ENCODE measurements at places on chromosomes 1 and 21.
A peak's percentile ranks its signal among the peaks of the same experiment; 100 is the strongest.

- no peak for DNase-seq
Measured at GRCh38 chr1:154186852-154187501, 4.9 kb downstream of the TPM3 start.

- no peak for DNase-seq
Measured at GRCh38 chr21:38925923-38926322, 120.2 kb downstream of the ETS2 start.

GRCh38 chr1:48680411-48681035, 96.2 kb downstream of the BEND5 start:
- no peak for DNase-seq

- DNase-seq, result no peak
Measured at GRCh38 chr1:4627353-4627752, 27.1 kb upstream of the AJAP1 start.

DNA sequence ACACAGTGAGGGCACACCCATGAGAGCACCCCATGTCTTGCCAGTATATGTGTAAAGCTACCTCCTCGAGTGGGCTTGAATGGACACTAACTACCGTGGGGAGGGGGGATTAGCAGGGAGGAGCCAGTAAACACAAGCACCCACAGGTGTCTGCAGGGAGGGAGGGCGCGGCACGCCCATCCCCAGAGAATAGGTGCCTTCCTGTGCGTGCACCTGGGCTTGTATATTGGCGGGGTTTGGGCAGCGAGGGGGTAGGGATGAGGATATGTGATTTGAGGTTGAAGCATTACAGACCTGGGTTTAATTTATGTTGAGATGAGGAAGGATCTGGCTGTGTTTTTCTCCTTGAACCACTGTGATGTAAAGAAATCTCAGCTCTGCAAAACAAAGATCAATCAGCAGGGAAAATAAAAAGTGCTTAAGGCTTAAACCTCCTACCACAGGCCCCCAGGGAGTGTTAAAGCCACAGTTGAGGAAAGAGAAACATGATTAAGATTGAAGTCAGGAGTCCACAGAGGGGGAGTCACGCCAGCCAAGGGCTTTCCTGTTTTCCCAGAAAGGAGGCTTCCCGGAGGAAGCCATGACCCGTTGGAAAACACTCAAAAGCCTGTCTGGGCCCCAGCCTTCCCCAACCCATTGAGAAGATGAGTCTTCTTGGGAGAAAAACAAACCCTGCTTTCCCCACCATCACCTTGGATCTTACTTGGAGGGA, 80.0 kb downstream of the CAMK2N1 start:
- no peak for DNase-seq

DNA sequence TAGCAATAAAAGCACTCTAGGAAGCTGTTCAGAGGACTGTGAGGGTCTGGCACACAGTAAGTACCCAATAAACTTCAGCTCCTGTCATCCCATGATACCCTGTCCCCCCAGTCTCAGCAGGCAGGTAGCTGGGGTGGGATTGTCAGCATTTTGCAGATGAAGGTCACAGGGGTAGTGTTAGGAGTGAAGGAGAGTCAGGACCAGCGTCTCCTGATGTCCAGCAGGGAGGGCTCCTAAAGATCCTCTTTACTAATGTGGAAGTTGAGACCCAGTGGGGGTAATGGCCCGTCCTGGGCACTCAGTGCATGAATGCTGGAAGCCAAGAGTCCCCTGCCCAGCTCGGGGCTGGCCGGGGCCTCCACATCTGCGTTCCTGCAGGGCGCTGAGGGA, 31.3 kb upstream of the EDN2 start:
- no peak for DNase-seq

GRCh38 chr1:212213784-212214183, 71.4 kb upstream of the PPP2R5A start:
- no peak for DNase-seq

DNA sequence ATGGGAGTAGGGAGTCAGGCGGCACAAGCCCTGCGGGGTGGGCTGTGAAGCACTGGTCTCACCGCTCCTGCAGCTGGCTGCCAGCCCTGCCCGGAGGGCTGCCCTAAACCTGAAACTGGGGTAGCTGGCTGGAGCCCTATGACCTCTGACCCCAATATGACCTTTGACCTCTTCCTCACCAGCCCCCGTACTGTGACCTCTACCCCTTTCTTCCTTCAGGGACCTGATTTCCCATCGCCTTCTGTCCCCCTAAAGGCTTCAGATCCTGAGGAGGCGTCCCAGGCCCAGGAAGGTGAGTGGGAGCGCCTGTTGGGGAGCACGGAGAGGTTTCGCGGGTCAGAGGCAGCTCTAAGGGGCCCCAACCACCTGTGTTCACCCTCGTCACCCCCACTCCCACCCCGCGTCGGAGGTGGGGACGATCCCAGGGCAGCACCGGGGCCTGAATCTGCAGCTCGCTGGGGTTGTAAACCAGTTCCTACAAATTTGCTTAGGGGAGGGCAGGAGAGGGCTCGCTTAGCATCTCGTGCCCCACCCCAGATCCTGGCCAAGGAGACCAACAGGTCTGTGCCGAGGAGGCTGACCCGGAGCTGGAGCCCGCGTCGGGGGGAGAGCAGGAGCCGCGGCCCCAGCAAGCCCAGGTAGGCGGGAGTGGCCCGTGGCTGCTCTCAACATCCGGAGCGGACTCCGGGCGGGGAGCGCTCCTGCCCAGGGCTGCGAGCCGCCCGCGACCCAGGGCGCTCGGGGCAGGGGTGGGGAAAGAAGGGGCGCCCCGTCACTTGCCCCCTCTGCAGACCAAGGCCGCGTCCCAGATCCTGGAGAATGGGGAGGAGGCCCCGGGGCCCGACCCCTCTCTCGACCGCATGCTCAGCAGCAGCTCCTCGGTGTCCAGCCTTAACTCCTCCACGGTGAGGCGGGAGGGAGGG, 7.3 kb downstream of the SYTL1 start:
- no peak for DNase-seq

DNA sequence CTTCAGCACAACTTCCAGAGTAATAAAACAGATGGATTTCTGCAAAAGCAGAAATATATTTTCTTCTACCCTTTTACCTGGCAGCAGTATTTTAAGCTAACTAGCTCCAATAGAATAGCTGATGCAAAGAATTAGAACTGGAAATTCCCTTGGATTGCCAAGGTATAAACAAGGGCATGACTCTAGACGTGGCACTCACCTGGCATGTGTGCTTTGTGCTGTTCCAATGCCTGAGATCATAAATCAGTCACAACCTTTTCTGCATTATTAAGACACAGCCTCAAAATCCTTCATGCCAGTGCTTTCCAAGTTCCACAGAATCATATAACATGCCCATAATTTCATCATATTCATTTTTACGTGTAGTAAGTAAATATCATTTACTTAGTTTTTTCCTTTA, 1048.7 kb downstream of the ADGRL2 start:
- DNase-seq, result no peak

DNA sequence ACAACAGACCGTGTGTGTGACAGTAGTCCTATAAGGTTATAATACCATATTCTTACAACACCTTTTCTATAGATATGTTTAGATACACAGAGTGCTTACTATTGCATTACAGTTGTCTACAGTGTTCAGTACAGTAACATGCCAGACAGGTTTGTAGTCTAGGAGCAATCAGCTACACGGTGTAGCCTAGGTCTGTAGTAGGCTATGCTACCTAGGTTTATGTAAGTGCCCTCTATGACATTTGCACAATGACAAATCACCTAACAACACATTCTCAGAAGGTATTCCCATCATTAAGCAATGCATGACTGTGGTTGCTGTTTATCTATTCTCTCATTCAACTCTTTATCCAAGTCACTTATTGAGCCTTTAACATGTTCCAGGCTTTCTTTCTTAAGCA, 1.8 kb upstream of the WLS start:
- DNase-seq, result no peak

- no peak for DNase-seq
Measured at GRCh38 chr21:15018382-15018781, 46.4 kb downstream of the NRIP1 start.

GRCh38 chr1:22431965-22432364, 19.7 kb upstream of the ZBTB40 start:
- no peak for DNase-seq

- no peak for DNase-seq
Measured at GRCh38 chr1:31954607-31955283, 16.6 kb upstream of the PTP4A2 start.

DNA sequence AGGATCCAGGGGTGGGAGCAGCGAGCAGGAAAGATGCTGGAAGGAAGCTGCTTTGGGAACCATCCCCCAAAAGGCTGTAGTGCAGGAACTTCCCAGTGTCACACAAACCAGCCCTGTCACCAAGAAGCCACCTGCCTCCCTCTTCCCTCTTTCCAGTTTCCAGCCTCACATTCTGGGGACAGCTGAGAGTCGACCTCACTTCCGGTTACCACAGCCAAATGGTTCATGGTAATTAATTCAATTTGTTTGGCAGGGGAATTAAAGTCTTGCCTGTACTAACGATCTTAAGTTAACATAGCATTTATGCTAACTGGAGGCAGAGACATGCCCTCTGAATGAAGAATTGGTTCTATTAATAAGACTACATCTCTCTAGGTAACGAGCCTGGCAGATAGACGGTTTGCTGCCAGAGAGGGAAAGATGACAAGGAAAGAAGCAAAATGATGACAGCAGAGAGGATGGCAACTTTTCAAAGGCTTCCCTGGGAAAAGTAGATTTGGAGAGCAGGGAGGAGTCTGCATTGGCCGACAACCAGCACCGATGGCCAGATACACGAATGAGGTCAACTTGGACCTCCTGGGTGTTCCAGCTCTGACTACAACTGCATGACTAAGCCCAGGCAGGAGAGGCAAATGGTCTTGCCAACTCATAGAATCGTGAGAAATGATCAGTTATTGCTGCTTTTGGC, 64.1 kb downstream of the TMCO4 start:
- peak; percentile 40 for DNase-seq

DNA sequence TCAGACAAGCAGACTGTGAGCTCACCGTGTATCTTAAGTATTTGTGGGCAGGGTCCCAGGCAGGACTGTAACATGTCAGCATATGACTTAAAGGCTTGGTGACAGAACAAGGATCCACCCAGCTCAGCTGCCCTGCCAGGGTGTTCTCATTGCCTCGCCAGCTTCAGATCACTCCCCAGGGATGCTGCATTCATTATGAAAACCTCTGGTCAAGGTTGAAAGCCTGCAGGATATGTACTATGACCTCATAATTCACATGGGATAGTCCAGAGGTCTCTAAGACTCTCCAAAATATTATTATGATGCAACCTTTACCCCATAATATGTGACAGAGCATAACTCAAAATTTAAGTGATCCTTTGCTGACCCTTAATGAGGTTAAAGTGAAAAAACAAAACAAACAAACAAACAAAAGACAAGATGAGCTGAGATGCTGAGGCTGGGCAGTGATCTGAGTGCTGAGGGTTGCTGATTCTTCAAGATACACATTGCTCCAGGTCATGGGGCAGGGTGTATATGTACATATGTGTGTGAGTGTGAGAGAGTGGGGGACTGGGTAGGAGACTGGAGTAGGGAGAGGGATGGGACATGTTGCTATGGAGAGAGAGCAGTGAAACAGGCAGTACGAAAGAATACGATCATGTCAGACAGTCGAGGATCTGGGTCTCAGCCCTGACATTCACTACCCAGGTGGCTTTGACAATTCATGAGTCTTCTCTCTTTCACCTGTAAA, 98.8 kb upstream of the DUSP10 start:
- DNase-seq, result no peak

DNA sequence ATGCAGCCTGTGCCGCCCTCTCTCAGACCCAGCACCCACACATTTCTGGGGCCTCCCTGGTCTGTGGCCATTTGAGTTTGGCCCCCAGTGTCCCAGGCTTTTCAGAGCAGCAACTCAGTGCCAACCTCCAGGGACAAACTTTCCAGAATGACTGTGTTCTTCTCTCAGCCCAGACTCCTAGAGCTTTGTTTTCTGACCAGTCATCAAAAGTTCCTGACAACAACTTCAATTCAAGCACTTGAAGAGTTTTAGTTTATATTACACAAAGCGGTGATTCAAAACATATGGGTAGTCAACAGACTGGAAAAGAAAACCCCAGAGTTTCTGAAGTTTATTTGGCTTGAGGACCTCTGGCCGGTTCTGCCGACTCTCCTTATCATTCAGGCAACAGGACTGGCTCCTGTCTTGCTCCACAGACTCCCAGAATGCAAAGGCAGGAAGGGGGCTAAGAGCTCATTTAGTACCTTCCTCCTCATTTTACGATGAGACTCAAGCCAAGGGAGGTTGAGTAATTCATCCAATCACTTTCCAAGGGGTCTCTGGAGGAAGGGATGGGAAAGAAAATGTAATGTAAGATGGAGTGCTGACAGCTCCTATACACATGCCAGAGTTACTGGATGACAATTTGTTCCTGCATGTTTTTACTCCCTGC, 27.0 kb upstream of the TIAM1 start:
- DNase-seq, result no peak

- DNase-seq, result no peak
Measured at GRCh38 chr1:143748906-143749305, 222.9 kb downstream of the FAM72C start.

DNA sequence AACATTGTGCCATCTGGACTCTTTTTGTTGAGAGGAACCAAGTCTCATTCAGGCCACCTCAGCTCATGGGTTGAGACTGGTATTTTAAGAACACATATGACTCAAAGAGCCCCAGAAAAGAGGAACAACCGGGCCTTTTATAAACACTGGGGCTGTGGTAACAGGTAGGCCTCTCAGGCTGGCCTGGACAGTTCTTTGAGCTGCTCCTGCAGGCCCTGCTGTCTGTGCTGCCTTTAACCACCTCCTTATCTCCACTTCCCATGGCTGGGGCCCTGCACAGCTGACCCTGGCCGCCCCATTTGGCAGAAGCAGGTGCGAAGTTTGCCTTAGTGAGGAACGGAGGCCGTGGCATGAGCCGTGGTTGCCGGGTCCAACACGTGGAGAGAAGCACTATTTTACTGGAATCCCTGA, 163.3 kb downstream of the RHOU start:
- DNase-seq, result no peak

All from caudate nucleus (tissue), 63 donors.